ENCODE measurements at places on chromosomes 7 and 10. TPM values are rescaled to one million over a fixed set of nuclear protein-coding genes. Genes with fewer than 3 reads are reported as not detected.

Gene PRTFDC1
- total RNA-seq = 3.8 TPM

Gene OR2A42
- total RNA-seq = 0.06 TPM

DNA sequence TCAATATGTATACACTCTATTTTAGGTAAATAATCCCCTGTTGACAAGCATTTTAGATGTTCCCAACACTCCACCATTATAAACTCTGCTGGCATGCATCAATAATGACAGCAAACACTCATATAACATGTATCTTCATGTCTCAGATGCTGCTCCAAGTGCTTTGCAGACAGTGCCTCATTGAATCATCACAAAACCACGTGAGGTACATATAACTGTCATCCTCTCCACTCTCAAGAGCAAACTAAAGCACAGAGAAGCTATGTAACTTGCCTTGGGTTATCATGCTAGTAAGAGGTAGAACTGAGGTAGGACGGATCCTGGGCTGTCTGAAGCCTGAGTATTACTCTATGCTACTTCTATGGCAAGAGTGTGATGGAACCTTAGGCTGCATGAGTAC is 72.5 kb upstream of the GSDME start:
- H3K4me1 ChIP-seq = no peaks in the 10 kb centered on the region
- H3K4me3 ChIP-seq = no peak overlapping the region
- DNase-seq = no peak
- H3K27ac ChIP-seq = no peak overlapping the region

DNA sequence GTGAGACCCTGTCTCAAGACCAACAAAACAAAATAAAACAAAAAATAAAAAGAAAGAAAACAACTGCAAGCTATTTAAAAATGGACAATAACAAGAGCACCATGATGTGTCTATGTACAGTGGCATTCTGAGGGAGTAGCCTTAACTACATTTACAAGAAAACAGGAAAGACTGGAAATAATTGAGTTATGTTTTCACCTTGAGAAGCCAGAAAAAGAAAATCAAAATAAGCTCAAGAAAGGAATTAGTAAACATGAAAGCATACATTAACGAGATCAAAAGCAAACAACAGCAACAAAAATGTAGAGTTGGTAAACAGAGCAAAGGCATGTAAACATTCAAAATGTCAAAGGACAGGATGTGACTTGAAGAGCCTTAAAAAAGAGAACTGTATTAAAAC is 36.7 kb downstream of the TEX36 start:
- no peak overlapping the region for H3K4me3 ChIP-seq
- H3K27ac ChIP-seq = no peak overlapping the region
- H3K27me3 ChIP-seq = no peaks in the 10 kb centered on the region
- H3K4me1 ChIP-seq = no peaks in the 10 kb centered on the region

GRCh38 chr7:10739401-10739800 is 234.3 kb upstream of the PHF14 start:
- no peak overlapping the region for H3K27ac ChIP-seq
- no peak overlapping the region for H3K4me3 ChIP-seq
- H3K27me3 ChIP-seq = no peaks in the 10 kb centered on the region
- H3K4me1 ChIP-seq = no peaks in the 10 kb centered on the region
- no peaks in the 10 kb centered on the region for H3K36me3 ChIP-seq
- DNase-seq = no peak

DNA sequence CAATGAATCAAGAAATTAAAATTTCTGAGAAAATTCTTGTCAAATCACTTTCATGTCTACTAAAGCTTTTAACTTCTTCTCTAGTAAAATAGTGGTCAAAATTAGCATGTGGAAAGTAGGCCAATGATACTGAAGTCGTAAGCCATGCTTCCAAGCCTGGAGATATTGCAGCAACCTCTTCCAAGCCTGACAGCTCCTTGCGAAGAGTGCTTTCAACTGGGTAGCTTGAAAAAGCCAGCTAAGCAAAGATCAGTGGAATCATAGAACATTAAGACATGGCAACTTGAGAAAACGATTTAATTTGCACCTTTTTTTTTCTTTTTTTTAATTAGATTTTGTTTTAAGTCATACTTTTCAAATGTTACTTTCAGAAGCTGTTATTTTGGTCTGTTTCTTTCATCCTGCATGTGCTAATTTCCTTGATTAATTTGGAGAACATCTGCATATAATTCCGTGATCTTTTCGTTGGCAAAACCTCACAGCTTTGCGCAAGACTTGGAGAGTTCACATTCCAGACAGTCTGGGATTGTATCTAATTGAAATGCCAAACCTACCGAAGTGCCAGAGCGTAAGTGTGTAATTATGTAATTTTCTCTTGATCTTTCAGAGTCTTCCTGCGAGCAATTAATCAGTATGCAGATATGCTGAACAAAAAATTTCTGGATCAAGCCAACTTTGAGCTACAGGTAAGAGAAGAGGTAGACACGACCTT is 142.2 kb upstream of the INSYN2A start:
- H3K27me3 ChIP-seq = no peaks in the 10 kb centered on the region
- no peaks in the 10 kb centered on the region for H3K36me3 ChIP-seq
- no peak for DNase-seq

All from kidney (tissue), 22 donors.